ENCODE measurements at places on chromosomes 13 and 19.

DNA sequence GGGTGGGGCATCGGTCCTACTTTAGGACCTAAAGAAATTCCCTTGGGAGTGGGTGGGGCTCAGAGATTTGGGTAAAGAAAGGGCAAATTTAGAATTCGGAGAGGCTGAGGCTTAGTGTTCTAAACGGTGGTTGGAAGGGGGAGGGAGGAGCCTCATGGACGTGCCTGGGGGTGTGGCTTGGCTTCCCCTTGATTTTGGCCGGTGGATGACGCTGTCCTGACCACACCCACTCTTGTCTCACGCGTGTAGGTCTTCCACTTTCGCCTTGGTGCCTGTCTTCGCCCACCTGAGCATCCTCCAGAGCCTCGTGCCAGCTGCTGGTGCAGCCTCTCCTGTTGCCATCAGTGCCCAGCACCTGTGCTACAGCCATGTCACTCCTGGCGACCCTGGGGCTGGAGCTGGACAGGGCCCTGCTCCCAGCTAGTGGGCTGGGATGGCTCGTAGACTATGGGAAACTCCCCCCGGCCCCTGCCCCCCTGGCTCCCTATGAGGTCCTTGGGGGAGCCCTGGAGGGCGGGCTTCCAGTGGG, 1.2 kb upstream of the NUP62 start:
- DNase-seq: no peak

DNA sequence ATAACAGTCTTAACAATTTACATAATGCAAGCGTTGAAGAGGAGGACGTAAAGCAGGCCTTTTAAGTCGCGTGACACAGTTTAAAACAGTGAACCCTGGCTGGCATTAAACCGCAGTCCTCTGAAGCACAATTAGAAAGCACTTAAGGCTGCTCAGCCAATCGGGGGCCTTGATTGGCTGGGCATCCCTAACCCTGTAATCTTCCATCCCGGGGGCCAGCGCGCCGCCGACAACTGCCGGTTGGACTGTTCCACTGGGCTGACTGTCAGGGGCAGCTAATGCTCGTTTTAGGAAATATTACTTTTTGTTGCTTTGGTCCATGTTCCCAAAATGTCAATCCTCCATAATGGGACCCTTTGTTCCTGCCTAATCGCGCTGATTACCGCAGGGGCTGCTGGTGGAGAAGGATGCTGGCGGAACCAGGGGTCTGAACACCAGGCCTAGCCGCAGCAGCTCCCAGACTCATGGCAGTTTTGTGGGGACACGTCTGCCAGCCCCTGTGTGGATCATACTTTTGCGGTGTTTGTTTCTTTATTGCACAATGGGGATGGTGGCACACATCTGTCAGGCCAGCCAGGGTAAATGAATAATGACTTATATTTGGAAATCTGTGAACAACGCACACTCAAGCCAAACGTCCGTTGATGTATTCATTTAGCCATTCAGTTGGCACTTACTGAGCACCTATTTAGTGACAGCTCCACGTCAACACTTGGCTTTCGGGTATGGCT, 127.1 kb upstream of the SPACA7 start:
- no peak for DNase-seq

GRCh38 chr19:7917267-7918061, 2.7 kb upstream of the SNAPC2 start:
- DNase-seq: no peak

DNA sequence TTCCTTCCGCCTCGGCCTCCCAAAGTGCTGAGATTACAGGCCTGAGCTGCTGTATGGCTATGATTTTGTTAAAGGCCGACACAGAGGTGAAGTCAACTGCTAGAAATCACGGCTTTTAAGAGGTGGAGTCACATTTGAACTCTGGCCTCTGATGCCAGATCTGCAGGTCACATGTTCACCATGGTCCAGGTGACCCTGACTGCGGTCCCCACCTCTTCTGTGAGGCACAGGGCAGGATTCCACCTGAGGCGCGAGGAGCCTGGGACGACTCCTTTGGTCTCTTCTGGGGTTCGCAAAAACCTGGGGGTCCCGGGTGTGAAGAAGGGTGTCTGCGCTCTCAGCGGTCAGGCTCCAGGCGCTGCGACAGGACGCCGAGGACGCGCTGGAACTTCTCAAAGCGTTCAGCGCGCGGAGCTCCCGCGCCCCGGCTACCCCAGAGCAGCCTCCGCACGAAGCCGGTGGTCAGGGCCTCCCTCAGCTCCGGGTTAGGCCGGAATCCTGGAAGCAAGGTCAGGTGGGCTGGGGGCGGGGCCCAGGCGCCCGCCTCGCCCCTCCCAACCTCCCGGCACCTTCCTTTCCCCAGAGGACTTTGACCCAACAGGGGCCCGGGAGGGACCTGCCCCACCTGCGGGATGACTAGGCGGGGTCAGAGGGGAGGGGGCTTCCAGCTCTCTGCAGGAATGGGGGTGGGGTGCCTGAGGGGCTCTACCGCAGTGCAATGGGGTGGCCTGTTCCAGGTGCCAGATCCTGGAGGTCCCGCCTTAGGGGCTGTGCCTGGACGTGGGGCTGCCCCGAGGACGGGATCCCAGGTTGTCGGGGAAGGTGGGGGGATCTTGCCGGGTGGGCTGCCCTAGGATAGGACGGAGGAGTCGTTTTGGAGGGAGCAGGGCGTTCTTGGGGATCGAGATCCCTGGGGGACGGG, 13.0 kb downstream of the TRIP10 start:
- no peak for DNase-seq

DNA sequence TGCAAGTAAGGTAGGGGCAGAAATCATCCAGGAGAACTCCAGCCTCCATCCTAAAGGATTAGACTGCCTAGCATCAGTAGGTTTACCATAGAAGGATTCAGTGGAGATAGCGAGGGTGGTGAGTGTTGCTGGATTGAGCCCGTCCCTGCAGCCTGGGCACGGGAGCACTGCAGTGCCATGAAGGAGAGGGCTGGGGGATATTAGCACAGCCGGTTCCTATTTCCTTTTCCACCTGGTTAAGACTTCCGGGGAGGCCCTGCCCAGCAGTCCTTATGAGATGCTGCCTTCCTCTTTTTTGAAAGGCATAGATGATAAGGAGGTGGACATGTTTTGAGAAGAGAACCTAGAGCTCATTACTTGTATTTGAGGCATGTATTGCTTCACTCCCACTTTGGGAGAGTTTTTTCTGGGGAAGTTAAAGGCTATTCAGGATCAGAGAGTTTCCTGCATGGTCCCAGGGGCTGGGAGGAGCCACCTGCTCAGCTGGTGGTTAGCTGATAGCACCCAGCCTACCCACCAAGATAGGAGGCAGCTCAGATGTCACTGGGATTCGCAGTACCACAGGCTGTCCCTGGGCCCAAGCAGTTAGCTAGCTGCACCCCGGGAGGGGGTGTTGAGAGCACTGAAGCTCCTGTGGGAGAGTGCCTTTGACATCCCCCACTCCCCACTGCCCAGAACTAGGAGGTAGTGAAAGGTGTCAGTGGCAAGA, 17.2 kb downstream of the ACTN4 start:
- no peak for DNase-seq

- DNase-seq: no peak
Measured at GRCh38 chr19:57280962-57281400, 696 bp downstream of the ZNF460 start.

DNA sequence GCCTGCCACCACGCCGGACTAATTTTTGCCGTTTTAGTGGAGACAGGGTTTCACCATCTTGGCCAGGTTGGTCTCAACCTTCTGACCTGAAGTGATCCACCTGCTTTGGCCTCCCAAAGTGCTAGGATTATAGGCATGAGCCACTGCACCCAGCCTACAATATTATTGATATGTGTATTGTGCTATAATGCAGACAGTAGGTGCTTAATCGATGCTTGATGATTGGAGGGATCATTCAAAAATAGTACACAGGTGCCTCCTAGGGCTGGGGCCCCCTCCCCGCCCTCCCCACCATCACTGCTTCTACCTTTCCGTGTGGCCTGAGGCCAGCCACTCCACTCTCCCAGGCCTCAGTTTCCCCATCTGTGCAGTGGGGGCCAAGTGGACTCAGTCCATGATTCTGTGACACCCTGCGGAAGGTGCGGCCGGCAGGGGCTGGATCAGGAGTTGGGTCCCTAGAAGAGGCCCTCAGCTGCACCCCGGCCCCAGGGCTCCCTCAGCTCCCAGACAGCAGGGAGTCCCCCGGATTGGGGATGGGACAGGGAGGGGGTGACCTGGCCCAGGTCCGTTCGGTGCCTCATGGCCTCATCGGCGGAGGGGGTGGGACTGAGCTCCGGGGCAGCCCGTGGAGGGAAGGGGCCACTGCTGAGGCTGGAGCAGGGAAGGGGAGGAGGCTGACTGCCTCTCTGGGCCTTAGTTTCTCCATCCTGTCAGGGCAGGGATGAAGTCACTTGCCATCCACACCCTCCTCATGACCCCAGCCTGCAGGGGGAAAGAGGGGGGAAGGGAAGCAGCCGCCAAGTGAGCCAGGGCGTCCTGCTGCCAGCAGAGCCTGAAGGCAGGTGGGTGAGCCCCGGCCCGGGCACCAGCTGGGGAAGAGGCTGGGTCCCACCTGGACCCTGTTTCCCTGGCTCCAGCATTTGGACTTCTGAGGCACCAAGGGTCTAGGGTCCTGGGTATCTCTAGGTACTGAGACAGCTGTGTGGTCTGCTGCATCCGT, 1.2 kb downstream of the ADAMTSL5 start:
- DNase-seq: no peak

GRCh38 chr13:96273196-96273595, 183.3 kb downstream of the HS6ST3 start:
- no peak for DNase-seq

- no peak for DNase-seq
Measured at GRCh38 chr19:18776736-18777135, 14.4 kb downstream of the COMP start.

GRCh38 chr19:33703821-33704220, 82.1 kb downstream of the CHST8 start:
- no peak for DNase-seq

GRCh38 chr19:55962186-55962585, 14.6 kb downstream of the NLRP8 start:
- no peak for DNase-seq

DNA sequence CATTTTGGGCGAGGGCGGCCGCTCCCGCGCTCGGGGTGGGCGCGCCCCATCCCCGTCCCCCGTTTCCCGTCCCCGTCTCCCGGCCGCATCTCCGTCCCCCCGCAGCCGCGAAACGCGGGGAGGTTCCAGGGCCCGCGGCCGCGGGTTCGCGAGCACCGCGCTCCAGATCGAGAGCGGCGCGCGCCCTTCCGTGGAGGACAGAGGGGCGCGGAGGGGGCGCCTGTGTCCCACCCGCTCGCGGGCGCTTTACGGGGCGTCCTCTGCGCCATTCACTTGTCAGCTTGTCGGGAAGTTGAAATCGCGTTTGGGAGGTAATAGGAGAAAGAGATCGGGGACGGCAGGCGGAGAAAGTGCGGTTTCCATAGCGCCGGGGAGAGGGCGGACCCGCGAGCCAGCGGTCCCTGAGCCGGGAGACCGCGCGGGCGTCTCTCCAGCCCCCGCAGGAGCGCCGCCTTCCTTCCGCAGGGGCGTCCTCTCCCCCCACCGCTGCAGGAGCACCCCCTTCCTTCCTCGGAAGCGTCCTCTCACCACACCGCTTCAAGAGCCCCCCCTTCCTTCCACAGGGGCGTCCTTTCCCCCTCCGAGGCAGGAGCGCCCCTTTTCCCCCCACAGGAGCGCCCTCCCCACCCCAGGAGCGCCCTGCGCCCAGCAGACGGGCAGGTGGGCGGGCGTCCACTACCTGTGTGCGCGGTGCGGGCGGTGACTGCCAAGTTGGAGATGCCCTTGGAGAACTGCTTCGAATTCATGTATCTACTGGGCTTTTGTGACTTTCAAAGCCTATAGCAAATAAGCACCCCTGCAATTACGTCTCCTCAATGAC, 962 bp upstream of the IRS2 start:
- DNase-seq: no peak

DNA sequence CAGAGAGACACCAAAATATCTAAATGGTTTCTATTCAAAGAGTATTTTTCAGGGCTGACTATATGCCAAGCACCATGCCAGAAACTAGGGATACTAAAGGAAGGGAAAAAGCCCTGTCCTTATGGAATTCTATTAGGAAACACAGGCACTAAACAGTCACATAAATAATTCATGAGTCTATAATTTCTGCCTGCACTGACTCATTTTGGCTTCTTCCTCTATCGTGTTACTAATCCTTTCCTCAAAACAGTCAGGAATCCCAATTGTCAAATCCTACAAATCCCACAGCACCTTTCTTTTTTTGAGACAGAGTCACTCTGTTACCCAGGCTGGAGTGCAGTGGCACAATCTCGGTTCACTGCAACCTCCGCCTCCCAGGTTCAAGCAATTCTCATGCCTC, 29.2 kb downstream of the XPO4 start:
- no peak for DNase-seq

DNA sequence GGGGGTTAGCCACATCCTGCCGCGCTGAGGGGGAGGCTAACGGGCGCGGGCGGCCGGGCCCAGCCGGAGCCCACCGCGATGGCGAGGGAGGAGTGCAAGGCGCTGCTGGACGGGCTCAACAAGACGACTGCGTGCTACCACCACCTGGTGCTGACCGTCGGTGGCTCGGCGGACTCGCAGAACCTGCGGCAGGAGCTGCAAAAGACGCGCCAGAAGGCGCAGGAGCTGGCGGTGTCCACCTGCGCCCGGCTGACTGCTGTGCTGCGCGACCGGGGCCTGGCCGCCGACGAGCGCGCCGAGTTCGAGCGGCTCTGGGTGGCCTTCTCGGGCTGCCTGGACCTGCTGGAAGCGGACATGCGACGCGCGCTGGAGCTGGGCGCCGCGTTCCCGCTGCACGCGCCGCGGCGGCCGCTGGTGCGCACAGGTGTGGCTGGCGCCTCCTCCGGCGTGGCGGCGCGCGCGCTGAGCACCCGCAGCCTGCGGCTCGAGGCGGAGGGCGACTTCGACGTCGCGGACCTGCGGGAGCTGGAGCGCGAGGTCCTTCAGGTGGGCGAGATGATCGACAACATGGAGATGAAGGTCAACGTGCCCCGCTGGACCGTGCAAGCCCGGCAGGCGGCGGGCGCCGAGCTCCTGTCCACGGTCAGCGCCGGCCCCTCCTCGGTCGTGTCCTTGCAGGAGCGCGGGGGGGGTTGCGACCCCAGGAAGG, 692 bp downstream of the RGS9BP start:
- DNase-seq: no peak

DNA sequence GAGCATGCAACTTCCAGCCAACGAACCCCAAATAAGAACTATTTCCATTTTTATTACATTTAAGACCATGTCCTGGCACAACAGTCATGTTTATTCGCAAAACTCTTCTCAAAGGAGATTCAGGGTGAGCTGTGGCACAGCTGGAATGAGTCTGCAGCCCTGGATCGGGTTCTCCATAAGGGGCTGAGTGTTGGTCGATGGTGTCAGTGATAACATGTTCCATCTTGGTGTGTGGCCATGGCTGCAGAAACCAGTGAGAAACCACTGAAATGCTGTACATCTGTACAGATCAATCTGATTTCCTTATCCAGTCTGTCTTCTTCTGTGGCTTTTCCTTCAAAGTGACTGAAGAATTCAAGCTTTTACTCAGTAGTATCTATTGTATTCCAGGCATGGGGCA, 15.2 kb downstream of the FAM124A start:
- no peak for DNase-seq

GRCh38 chr13:51802631-51803418, 1.1 kb downstream of the DHRS12 start:
- DNase-seq: peak; percentile 55

GRCh38 chr13:72920097-72920496, 138.2 kb downstream of the PIBF1 start:
- DNase-seq: no peak

- DNase-seq: no peak
Measured at GRCh38 chr19:52138278-52138982, 1.3 kb downstream of the ZNF616 start.

GRCh38 chr19:4482721-4483364, 10.7 kb downstream of the HDGFL2 start:
- no peak for DNase-seq

- no peak for DNase-seq
Measured at GRCh38 chr13:97125810-97126738, 96.1 kb upstream of the MBNL2 start.

GRCh38 chr19:43501661-43502418, 2.7 kb downstream of the PHLDB3 start:
- DNase-seq: no peak
